Umbilical cord (tissue), 2 donors: ENCODE measurements at places on chromosomes 6 and 20.
A peak's percentile ranks its signal among the peaks of the same experiment; 100 is the strongest.

DNA sequence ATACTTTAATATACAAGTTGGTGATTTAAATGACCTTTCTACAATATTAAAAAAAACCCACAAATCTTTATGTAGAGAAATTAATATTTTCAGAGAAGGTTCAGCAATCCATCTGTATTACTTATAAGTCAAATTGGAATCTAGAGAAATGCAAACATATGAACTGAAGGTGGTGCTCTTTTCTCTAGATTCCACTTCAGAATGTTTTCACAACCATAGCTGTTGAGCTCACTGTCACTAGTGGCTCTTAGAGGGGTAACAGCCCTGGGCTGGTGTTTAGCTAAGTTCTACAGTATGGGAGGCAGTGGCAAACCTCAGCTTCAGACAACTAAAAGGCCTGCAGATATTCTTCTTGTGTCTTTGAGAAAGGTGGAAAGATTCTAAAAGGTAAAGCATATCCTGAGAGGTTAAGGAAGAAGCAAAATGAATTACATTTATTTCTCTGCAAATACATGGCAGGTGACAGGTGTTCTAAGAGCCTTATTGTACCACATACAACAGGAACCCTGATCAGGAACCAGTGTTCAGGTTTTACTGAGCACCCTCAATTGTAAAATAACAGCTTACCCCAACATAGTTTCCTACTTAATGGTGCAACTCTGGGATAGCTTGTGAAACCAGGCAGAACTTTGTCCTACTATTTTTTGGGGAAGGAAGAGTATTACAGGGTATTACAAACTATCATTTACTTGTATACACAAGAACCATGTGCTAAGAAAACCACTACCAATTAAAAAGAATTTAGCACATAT is 56.6 kb upstream of the SAMHD1 start:
- no peak for DNase-seq

- peak; percentile 61 for DNase-seq
These were observed 89.8 kb upstream of the PAX1 start for GRCh38 chr20:21615617-21616080.

GRCh38 chr20:59748619-59749191 is 144.4 kb downstream of the PHACTR3 start:
- DNase-seq, result peak; percentile 83

GRCh38 chr20:58891718-58892140 is 39.2 kb downstream of the GNAS start:
- DNase-seq, result peak; percentile 46

GRCh38 chr6:15417811-15418210 is 171.9 kb downstream of the JARID2 start:
- no peak for DNase-seq

- no peak for DNase-seq
These were observed 23.6 kb downstream of the MBOAT1 start for GRCh38 chr6:20188630-20189075.

- DNase-seq, result peak; percentile 30
These were observed 30.2 kb downstream of the SLC2A10 start for GRCh38 chr20:46739431-46740213.

DNA sequence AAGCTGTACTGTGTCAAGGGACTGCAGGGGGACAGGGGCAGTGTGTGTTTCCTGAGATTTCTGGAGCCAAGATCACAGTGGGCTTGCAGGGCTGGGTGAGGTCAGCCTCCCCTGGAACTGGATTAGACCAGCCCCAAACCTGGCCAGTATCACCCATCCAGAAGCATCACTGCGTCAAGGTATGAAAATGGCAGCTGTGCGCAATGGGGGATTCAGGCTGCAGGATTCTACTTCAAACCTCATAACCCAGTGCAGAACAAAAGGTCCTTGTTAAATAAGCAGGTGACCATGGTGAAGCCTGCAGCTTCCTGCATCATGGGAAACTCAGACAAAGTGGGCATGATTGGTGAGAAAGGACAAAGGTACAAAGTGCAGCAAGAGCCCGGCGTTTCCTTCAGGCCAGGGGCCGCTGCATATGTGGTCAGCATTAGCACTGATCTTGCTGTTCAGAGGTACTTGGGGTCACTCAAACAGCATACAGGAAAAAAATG is 33.4 kb downstream of the TRAF3IP2 start:
- no peak for DNase-seq

DNA sequence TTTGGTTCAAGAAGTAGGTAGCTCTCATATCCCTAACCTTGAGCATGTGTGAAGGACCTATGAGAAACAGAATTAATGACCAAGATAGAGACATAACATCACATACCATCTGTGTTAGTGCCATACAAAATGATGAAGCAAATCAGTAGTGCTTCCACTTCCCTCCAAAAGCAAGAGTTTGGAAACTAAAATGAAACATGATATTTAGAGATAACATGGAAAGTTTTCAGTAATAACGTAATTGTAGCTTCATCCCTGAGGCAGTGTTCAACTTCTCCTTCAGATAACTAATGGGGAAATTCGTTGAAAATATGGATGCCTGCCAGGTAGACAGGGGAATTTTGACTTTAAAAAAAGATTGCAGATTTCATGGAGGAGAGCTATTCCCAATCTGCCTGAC is 248.4 kb upstream of the IRAK1BP1 start:
- DNase-seq, result no peak
